ENCODE measurements at places on chromosomes 2 and 18.

GRCh38 chr2:12602661-12603060, 114.1 kb upstream of the TRIB2 start:
- DNase-seq: no peak

DNA sequence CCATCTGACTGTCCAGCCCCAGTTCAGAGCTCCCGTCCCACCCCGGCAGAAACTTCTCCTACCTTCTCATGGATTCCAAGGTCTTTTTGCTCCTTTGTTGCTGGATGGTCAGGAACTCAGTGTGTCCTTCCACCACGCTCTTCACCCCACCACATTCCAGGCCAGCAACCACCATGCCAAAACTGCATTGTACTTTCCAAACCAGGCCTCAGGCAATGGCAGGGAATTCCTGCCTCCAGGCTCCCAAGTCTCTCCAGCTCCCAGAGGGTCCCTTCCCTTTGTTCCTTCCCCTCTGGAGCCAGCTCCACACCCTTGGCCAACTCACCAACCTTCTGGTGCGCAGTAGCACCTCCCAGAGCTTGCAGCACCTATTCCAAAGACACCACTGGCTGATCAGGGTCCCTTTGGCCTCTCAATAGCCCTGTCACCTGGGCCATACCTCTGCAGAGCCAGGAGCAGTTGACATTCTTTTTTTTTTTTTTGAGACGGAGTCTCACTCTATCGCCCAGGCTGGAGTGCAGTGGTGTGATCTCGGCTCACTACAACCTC, 8.1 kb downstream of the CHMP1B start:
- DNase-seq: no peak

- peak; percentile 26 for DNase-seq
These were observed 1.2 kb downstream of the STK17B start for GRCh38 chr2:196170213-196170605.

- DNase-seq: no peak
These were observed 17.5 kb upstream of the CDC42EP3 start for GRCh38 chr2:37688771-37689468.

DNA sequence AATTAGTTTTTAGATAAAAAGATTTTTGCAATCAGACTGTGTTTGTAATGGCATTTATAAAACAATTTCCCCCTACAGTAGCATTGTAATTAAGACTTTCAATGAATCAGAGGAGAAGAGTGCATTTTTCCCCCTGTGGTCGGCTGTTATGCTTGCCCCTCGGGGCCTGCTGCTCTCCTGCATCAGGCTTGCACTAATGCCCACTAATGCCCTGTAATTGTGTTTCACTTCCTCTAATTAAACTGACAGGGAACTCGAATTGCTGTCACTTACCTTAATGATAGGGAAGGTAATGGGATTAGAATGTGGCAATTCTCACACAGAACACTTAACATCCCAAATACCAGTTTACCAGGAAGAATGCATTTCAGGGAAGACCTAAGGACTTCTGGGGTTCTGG, 61.2 kb upstream of the LRRTM1 start:
- DNase-seq: no peak

GRCh38 chr2:127095784-127096183, 11.2 kb downstream of the BIN1 start:
- no peak for DNase-seq

DNA sequence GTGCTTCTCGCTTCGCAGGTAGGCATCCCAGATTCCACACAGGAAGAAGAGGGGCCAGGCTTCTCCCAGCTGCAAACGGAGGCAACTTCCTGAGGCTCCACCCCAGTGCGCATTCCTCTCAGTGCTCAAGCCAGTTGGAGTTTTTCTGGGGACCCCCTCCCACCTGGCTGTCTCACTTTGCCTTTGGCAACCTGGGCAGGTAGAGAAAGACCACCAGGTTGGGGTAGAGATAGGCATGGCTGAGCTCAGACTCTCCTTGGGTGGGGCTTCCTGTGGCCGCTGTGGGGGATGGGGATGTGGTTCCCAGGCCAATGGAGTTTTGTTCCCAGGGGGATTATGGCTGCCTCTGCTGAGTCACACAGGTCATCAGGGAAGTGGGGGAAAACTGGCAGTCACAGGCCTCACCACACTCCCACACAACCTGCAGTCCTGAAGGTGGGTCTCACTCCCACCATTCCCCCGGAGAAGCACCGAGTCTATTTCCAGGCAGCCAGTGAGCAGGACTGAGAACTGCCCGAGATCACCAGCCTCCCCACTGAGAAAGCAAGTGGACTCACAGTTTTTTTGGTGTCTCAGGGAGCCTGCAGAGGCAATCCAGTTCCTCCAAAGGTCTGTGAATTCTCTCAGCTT, 38.1 kb downstream of the SLC39A10 start:
- no peak for DNase-seq

DNA sequence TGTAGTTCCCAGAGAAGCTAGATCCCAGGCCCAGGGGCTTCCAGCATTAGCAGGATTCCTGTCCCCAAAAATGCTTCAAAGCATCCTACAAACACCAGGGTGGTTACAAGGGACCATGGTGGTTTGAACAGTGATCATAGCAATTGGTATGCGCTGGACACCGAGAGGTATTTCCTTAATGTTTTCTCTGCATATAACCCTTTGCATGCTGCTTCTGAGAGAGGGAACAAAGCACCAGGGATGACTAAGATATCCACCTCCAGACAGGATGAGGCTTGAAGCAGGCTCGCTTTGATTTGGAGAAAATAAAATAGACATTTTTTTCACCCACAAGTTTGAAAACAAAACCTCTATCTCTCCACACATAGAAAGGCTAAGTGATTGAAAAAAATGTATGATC, 50.5 kb upstream of the TSPYL6 start:
- no peak for DNase-seq

- DNase-seq: no peak
These were observed 5.7 kb upstream of the WIPF1 start for GRCh38 chr2:174603280-174603679.

DNA sequence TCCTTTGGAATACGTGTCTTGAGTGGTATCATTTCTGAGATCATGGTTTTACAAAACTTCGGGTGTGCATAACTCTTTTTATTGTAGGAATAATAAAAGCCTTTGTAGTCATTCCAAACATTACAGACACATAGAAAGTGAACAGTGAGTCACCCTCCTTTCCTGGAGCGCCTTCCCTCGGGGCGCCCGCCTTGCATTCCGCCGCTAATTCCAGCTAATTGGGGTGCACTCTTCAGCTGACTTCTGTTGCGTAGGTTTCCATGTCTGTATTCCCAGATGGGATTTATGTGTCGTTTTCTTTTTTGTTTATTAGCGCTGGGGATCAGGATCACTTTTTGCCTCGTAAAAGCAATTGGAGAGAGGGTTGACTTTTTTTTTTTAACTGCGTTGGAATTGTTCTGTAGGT, 18.7 kb downstream of the SH3BP4 start:
- DNase-seq: no peak

- DNase-seq: no peak
These were observed 94.1 kb upstream of the THOC1 start for GRCh38 chr18:361941-362310.

- DNase-seq: no peak
These were observed 38.2 kb downstream of the BOLA3 start for GRCh38 chr2:74109551-74109950.

- DNase-seq: no peak
These were observed 1523.7 kb upstream of the PIK3C3 start for GRCh38 chr18:40431071-40431985.

DNA sequence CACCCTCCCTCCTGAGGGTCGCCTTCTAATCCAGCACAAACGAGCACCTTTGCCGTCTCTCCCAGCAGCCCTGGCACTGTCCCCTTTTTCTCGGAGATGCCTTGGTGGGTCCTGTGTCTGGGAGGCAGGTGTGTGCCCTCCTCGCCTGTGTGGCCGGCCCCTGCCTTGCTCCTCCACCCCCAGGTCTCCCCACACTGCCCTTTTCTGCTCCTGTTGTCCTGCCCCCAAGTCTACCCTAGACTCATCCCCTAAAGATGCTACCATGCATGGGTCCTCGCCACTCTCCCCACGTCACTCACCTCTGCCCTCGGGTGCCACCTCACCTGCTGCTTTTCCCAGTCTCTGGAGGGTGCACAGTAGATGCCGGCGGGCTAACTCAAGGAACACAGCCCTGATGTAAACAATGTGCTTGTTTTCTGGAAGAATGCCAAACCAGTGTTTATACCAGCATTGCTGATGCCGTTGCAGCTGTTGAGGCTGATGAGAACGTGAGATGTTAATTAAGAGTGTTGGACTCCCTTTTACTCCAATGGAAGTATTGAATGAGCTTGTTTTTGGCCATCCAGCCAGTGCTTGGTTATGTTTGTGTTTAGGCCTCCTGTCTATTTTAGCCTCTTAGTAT, 223.1 kb downstream of the AGAP1 start:
- DNase-seq: no peak

DNA sequence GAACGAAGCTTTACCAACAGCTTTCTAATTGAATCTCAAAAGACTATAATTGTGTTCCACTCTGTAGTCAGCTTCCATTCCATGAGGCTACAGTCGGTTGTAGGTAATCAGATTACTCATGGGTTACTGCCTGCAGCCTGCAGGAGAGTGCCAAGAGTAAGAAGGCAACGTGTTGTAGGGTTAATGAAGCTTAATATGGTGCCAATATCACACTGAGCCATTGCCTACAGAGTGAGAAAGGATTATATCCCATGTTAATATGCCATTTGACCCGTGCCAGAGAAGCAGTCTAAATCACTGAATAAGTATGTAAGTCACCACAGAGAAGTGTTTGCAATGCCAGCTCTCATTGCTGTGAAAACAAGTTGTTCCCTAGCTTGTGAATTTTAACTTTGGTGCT, 734.5 kb upstream of the ACVR2A start:
- no peak for DNase-seq

- no peak for DNase-seq
These were observed 259.0 kb downstream of the AFF3 start for GRCh38 chr2:99883358-99883757.

GRCh38 chr2:178530625-178531142, 50.4 kb downstream of the PLEKHA3 start:
- no peak for DNase-seq

DNA sequence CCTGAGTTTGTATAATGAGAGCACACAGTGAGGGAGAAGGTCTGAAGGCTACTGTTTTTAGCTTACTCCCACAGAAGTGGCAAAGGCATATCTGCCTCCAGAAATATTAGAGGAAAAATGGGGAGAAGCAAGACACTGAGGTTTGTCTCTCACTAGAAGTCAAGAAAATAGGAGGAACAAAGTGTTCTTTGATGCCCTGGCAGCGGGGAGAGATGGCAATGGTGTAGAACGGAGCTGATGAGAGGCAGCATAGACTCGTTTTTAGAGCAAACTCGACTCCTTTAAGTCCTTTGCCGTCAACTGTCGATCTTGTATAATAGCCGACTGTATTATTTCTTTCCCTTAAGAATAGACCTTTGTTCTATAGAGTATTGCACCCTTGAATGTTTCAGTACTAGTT, 73.8 kb downstream of the ANKRD44 start:
- no peak for DNase-seq

DNA sequence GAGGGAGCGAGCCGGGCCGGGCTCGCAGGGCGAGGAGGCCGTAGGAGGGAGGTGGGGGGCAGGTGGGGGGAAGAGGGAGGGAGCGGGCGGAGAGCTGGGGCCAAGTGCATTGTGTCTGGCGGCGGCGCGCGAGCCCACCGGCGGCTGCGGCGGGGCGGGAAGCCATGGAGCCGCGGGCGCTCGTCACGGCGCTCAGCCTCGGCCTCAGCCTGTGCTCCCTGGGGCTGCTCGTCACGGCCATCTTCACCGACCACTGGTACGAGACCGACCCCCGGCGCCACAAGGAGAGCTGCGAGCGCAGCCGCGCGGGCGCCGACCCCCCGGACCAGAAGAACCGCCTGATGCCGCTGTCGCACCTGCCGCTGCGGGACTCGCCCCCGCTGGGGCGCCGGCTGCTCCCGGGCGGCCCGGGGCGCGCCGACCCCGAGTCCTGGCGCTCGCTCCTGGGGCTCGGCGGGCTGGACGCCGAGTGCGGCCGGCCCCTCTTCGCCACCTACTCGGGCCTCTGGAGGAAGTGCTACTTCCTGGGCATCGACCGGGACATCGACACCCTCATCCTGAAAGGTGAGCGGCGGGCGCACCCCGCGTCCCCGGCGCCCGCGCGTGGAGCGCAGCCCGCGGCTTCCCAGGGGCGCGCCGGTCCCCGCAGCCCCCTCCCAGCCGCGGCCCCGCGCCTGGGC, at the start of gene TMEM178A:
Gene TMEM178A (plus strand): TSS at position 107 of the 680 bp plus-strand sequence. CDS start 58 bp downstream, at position 165.
- DNase-seq: no peak

GRCh38 chr2:60925994-60926740, 44.8 kb downstream of the REL start:
- DNase-seq: no peak

DNA sequence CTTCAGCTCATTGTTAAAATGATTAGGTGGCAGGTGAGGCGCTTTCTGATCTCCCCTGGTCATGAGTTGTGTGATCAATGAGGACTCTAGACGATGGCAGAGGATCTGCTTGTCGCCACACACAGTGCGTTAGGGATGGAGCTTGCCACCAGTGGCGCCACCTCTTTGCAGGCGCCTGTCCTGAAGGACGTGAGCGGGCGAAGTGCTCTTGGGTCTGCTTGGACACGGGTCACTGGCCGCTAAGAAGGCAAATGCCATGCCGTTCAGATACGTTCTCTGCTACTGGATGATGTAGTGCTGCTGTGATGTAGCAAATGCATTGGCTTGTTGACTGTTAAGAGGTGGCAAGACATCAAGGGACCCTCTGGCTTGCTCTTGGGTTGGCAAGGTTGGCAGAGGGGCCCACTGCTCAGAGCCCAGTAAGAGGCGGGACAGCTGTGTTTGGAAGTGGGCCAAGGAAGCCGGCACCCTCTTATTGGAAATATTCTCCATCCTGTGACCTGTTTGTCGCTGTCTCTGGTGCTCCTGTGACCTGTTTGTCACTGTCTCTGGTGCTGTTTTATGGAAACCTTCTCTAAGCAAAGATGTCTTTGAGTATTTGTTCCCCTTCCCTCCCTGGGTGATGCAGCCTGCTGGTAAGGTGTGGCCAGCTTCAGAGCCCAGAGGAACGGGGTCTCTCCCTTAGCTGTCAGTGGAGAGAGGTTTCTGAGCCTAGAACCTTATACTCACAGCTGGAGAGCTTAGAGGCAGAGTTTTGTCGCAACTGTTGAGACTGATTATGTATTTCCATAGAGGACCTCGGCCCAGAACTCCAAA, 14.6 kb downstream of the LDLRAD4 start:
- DNase-seq: no peak

DNA sequence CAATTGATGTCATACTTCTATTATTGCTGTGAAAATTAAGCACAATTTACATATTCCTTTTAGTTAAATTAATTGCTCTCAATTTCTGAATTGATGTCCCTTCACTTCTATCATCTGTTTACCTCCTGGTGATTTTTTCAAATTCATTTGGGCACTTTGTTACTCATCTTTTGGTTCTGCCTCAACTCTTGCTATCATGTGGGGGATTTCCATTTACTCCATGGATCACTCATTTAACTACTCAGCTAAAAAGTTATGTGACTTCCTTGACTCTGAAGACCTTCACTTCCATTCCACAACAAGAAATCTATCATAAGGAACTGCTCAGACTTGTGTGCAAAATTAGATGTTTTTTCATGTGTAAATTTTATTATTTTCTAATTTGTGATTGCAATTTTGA, 126.2 kb downstream of the EHBP1 start:
- DNase-seq: no peak

GRCh38 chr2:118982039-118982438, 40.0 kb downstream of the MARCO start:
- no peak for DNase-seq
